ENCODE measurements at places on chromosomes 4 and X.

DNA sequence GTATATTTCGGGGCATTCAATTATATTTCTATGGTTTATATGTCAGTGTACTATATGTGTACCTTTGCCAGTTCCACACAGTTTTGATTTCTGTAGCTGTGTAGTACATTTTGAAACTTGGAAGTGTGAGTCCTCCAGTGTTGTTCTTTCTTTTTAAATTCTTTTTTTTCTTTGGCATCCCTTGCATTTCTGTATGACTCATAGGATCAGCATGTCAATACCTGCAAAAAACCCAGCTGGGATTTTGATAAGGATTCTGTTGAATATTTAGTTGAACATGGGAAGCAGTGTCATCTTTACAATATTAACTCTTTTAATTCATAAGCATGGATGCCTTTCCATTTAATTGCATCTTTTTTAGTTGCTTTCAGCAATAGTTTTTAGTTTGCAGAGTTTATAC, 100.0 kb downstream of the SH3BGRL start:
- no peak for DNase-seq

DNA sequence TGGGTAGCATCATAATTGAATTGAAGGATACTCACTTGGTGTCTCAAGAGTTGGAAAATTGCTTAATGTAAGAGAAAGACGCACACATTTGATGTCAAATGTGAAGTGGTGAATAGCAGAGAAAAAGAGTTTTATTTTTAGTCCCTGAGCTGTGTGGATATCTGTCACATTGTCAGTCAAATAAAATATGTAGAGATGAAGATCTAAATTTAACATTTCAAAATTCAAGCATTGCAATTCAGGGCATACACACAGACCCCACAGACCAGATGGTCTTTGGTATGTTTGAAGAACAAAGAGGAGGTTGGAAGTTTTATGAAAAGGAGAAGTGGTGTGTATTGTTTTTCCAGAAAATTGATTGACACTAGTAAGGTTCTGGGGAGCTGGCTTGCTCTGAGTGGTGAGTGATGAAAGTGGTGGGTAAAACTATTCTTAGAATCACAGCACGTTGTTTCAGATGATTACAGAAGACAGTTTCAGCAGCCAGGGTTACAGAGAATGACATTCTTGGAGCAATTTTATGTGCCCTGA, 44.9 kb upstream of the BBS12 start:
- no peak for DNase-seq

GRCh38 chrX:10121787-10122186, 35.0 kb upstream of the CLCN4 start:
- no peak for DNase-seq

DNA sequence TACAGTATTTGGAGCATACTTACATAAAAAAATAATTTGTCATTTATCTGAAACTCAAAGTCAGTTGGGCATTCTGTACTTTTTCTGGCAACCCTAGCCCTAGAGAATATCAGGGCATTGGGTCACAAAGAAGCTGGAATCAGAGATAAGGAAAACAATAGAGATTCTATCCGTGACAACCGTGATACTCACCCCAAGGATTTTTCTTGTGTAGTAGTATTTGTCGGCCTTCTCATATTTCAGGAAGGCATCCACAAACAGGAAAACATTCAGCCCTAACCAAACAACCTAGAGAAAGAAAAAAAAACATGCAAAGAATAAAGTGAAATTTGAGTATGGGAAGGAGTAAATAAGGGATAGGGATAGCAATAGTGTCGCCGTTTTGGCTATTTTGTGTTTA, 3.6 kb downstream of the NOX1 start:
- DNase-seq: no peak

GRCh38 chr4:149952716-149953115, 125.5 kb upstream of the DCLK2 start:
- DNase-seq: no peak

DNA sequence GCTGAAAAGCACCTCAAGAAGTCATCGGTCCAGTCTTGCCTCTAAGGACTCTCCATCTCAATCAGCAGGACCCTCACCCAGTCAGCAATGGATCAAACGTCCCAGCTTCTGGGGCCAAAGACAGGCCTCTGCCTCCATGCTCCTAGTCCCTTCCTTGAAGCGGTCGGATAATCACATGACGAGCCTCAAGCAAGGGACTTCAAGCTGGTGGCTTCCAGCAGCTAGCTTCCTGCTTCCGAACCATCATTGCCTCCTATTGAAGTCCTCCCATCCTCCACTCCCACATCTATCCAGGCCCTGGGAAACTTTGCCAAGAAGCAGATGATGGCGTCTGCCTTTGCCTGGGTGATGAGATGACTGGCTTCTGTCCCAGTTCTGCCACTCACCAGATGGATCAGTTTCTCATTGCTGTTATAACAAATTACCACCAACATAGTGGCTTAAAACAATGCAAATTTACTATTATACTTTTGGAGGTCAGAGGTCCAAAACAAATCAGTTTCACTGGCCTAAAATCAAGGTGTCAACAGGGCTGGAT, 135.2 kb upstream of the MAMLD1 start:
- no peak for DNase-seq

- no peak for DNase-seq
Measured at GRCh38 chr4:151302432-151302831, 23.0 kb downstream of the SH3D19 start.

DNA sequence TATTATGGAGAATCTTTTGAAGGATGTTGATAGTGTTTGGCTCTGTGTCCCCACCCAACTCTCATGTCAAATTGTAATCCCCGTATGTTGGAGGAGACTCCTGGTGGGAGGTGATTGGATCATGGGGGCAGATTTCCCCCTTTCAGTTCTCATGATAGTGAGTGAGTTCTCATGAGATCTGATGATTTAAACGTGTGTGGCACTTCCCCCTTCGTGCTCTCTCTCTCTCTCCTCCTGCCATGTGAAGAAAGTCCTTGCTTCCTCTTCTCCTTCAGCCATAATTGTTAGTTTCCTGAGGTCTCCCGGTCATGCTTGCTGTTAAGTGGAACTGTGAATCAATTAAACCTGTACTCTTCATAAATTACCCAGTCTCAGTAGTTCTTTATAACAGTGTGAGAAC, 166.1 kb upstream of the NUDT6 start:
- no peak for DNase-seq

DNA sequence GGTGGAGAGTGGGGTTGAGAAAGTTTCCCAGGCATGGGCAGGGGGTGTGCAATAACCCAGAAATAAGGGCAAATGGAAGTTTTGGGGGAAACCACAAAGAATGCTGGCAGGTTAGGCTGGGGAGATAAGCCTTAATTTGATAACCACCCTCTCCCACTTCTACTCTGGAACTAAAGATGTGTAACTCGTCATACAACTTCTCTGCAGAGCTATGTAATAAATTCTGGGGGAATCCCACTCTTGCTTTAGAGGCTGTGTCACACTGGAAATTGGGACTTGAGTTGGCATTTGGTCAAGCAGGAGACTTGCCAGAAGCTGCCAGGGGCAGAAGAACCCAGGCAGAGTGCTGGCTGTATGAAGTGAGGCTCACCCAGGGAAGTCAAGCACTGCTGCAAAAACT, 170.9 kb upstream of the CPEB2 start:
- no peak for DNase-seq

GRCh38 chrX:109886122-109886761, 116.7 kb upstream of the TMEM164 start:
- no peak for DNase-seq
